Upper lobe of right lung (tissue), 1 donor: ENCODE measurements at places on chromosomes 6 and 20. TPM values are rescaled to one million over a fixed set of nuclear protein-coding genes. Genes with fewer than 3 reads are reported as not detected.

DNA sequence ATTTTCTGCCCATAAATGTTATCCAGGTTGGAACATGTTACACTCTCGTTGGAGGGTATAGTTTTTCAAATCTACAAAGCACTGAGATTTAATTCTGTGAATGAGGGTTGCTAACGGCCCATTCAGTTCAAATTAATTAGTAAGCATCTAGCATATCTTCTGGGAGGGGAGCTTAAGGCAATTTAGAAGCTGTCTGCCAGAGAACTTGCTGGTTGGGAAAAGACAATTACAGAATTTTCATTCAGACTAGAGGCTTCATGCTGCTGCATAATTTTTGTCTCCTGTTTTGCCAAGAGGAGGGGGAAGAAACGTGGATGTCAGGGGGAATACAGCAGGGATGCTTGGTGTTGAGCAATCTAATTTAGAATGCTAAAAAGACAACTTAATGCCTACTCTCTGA lies 268.3 kb upstream of the FAM83B start:
- H3K27ac ChIP-seq, result no peak overlapping the region
- H3K27me3 ChIP-seq, result no peaks in the 10 kb centered on the region
- DNase-seq, result no peak

GRCh38 chr20:64155258-64156135 lies 8.8 kb upstream of the MYT1 start:
- peaks cover 16% of the 10 kb centered on the region for H3K27me3 ChIP-seq
- H3K36me3 ChIP-seq, result no peaks in the 10 kb centered on the region

DNA sequence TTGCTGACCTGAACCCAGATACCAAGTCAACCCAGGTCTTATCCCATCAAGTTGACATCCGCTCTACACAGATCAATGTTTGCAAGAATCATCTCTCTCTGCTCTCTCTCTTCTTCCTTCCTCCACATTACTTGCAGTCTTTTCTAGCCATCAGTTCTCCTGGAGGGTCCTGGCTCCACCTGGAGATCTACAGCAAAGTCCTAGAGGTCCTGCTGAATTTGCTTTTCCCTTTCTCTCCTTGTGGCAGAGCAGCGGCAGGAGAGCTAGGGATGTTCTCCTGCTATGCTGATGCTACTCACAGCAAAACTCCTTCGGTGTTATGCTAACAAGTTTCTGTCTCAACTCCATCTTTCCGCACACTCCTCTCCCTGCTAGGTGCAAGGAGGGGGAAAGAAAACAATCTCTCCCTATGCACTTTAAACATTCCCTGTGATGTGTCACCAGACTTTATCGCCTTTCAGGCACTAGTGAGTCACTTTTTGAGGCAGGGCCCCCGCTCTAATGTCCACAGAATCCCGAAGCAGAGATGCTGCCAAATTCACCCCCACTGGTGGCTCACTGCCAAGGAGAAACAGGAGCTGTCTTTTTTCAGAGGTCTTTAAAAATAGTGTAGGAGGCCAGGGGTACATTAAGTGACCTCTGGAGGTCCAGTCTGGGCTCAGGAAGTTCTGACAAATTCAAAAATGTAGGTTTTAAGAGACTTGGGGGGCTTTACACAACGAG lies 62.6 kb downstream of the FAM50B start:
- H3K36me3 ChIP-seq, result no peaks in the 10 kb centered on the region
- H3K27ac ChIP-seq, result peak overlapping the region; percentile 45
- H3K4me1 ChIP-seq, result peaks cover 26% of the 10 kb centered on the region
- no peak for DNase-seq

DNA sequence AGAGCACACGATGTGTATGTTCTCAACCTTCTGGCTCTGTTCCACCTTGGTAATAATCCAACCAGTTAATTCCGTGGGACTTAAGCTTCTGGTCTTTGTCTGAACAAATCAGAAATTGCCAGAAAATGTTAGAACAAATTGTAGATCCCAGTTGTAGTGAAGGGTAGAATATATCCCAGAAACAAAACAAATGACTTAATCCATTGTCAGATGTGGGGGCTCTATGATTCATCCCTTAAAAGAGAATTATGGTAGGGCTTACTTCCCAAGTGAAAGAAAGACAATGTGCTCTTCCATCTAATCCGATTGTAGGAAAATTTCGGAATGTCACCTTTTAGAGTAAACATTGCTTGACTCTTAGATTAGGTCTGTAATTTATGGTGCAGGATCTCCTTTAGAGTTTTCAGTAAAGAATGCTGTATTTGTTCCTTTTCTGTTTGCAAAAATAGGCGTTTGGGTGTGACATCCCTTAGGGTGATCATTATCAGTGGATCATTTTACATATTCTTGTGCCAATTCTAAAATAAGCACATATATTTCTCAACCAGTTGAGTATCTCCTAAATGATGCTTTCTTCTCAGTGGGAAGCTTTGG lies 234.5 kb upstream of the ZNF217 start:
- peaks cover 26% of the 10 kb centered on the region for H3K4me1 ChIP-seq
- no peak for DNase-seq
- H3K36me3 ChIP-seq, result no peaks in the 10 kb centered on the region
- peak overlapping the region; percentile 87 for H3K27ac ChIP-seq

- no peak overlapping the region for H3K4me3 ChIP-seq
- H3K36me3 ChIP-seq, result peaks cover 14% of the 10 kb centered on the region
- no peak overlapping the region for H3K27ac ChIP-seq
- H3K4me1 ChIP-seq, result no peaks in the 10 kb centered on the region
- no peak for DNase-seq
Observed at GRCh38 chr6:26604026-26604425, 7.3 kb downstream of the ABT1 start.

DNA sequence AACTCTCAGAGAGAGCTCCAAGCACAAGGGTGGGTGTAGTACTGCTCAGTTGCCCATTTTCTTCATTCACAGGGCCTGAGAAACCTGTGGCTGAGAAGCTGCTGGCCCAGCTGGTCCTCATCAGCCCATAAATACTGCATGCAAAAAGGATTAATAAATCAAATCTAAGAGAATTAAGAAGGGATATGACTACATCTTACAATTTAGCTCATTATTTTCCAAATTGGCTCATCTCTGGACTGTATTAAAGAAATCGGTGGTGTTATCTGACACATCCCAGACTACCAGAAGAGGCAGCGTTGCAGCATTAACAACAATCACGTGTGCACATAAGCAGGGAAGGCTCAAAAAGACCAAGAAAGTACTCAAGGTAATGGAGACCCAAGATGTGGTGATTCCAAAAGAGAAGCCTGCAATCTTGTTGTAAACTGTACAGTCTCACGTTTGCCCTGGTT lies 90.7 kb downstream of the CD24 start:
- no peak for DNase-seq
- no peak overlapping the region for H3K27ac ChIP-seq
- no peak overlapping the region for H3K4me3 ChIP-seq
- H3K36me3 ChIP-seq, result no peaks in the 10 kb centered on the region
- H3K4me1 ChIP-seq, result no peaks in the 10 kb centered on the region

- H3K27ac ChIP-seq, result no peak overlapping the region
- no peak overlapping the region for H3K4me3 ChIP-seq
- H3K4me1 ChIP-seq, result no peaks in the 10 kb centered on the region
- no peaks in the 10 kb centered on the region for H3K36me3 ChIP-seq
- H3K27me3 ChIP-seq, result no peaks in the 10 kb centered on the region
Observed at GRCh38 chr20:7606941-7607340, 333.3 kb downstream of the HAO1 start.

DNA sequence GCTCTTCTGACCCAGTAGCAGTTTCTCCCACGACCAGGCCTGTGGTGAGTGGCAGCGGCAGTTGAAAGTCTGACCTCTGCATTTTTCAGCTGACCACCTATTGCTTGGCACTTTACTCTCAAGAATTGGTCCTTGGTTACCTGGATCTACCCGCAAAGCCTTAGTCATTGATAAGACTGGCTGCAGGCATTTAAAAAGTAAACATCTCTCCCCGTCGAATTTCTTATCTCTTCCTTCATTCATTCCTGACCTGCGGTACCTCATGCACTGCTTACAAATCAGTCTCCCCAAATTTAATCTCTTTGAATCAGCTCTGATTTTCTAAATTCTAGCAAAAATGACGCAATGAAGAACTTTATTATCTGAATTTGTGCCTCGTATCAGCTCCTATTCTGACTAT lies 26.1 kb upstream of the IPCEF1 start:
- no peak overlapping the region for H3K4me3 ChIP-seq
- no peak for DNase-seq
- H3K36me3 ChIP-seq, result no peaks in the 10 kb centered on the region
- H3K4me1 ChIP-seq, result no peaks in the 10 kb centered on the region

DNA sequence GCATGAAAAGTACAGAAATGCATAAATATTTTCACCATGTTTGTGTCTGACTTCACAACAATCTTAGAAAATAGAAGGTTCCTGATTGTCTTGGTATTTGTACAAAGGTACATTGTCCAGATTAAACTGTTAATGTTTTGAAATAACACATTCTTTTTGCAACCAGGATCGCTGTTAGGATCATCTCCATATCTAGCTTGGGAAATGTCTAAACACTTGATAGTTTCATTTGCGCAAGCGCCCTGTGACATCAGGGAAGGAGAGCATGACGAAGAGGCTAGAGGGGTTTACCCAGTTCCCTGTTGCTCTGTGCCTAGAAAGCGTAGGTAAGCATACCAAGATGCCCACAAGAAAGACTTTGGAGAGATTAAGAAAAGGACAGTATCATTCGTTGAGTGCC lies 19.4 kb downstream of the ALDH8A1 start:
- DNase-seq, result no peak
- H3K4me3 ChIP-seq, result no peak overlapping the region
- H3K4me1 ChIP-seq, result no peaks in the 10 kb centered on the region
- H3K27ac ChIP-seq, result no peak overlapping the region
- H3K36me3 ChIP-seq, result no peaks in the 10 kb centered on the region
- no peaks in the 10 kb centered on the region for H3K27me3 ChIP-seq

DNA sequence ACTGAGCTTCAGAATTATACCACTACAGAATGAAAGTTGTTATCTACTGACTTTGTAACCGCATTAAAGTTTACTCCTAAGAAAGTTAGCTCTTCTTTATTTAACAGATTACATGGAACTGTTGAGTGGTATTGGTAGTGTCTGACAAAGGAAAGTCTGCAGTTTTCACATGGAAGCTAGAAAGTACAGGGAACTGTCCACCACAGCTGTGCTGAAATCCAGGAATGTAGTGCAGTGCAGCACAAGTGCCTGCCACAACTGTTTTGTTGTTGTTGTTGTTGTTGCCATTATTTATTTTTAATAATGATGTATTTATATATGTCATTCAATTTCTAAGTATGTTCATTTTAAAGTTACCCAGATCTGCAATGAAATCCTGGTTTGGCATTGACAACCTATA lies 464.9 kb downstream of the TBC1D32 start:
- DNase-seq, result no peak
- H3K27ac ChIP-seq, result no peak overlapping the region
- no peaks in the 10 kb centered on the region for H3K36me3 ChIP-seq
- no peak overlapping the region for H3K4me3 ChIP-seq
- no peaks in the 10 kb centered on the region for H3K27me3 ChIP-seq

- peaks cover under 1% of the 10 kb centered on the region for H3K4me1 ChIP-seq
- no peak for DNase-seq
- peaks cover 13% of the 10 kb centered on the region for H3K27me3 ChIP-seq
- no peak overlapping the region for H3K4me3 ChIP-seq
Observed at GRCh38 chr20:3749689-3750531, 17.4 kb downstream of the HSPA12B start.

GRCh38 chr20:48945840-48946514 lies 24.5 kb downstream of the ARFGEF2 start:
- no peak for DNase-seq
- no peak overlapping the region for H3K27ac ChIP-seq
- H3K4me3 ChIP-seq, result no peak overlapping the region

GRCh38 chr20:12173347-12174012 lies 255.8 kb downstream of the BTBD3 start:
- H3K27ac ChIP-seq, result no peak overlapping the region
- H3K36me3 ChIP-seq, result no peaks in the 10 kb centered on the region
- H3K4me3 ChIP-seq, result no peak overlapping the region
- H3K4me1 ChIP-seq, result no peaks in the 10 kb centered on the region
- no peak for DNase-seq

- no peaks in the 10 kb centered on the region for H3K27me3 ChIP-seq
- H3K4me1 ChIP-seq, result peaks cover 10% of the 10 kb centered on the region
- no peak overlapping the region for H3K4me3 ChIP-seq
- no peak for DNase-seq
- H3K36me3 ChIP-seq, result no peaks in the 10 kb centered on the region
Observed at GRCh38 chr20:45925821-45926506, 8.5 kb upstream of the PCIF1 start.

DNA sequence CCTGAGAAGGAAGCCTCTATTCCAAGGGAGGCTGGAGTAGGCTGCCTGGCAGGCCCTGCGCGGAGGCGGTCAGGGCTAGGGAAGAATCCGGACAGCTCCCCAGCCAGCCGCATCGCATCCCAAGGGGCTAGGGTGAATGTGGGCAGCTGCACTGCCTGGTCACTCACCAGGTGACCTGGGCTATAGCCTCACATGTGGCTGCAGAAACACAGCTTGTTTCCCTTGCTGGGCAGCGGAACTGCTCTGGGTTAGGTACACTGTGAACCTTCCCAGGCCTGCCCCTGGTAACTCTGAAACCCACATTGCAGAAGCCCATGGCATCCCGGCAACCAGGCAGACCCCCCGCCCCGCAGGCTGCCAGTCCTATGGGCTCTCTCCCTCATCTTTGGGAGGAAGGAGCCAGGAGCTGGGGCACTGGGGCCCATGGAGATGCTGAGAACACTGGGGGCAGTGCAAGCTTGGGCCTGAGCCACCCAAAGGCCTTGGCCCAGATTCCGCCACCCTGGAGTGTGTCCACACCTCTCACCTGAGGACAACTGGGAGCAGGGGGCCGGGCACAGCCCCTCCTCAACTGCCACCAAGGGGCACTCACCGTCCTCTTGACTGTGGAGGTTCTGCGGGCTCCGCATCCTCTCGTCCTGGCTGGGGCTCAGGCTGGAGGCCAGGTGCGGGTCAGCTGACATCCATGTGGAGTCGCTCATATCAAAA lies 111.0 kb downstream of the NOL4L start:
- DNase-seq, result peak; percentile 74
- no peaks in the 10 kb centered on the region for H3K27me3 ChIP-seq
- peak overlapping the region; percentile 78 for H3K27ac ChIP-seq
- peaks cover 64% of the 10 kb centered on the region for H3K4me1 ChIP-seq
- peak overlapping the region; percentile 47 for H3K4me3 ChIP-seq
- no peaks in the 10 kb centered on the region for H3K36me3 ChIP-seq

TFAP2B gene
- not detected for total RNA-seq

SLC52A3 gene
- total RNA-seq, result 3.6 TPM

TRAPPC3L gene
- total RNA-seq, result 0.64 TPM

SNX9 gene
- 25.0 TPM for total RNA-seq

HAO1 gene
- not detected for total RNA-seq
